Stimulated activated CD4-positive, alpha-beta T cell treated with anti-CD3 and anti-CD28 coated beads, TNF-alpha, amount 100 ng/mL, for 24 hours (primary cell): ENCODE measurements at places on chromosomes 11 and 22.

GRCh38 chr11:64058494-64058893 is 22.8 kb downstream of the FLRT1 start:
- DNase-seq, result no peak

DNA sequence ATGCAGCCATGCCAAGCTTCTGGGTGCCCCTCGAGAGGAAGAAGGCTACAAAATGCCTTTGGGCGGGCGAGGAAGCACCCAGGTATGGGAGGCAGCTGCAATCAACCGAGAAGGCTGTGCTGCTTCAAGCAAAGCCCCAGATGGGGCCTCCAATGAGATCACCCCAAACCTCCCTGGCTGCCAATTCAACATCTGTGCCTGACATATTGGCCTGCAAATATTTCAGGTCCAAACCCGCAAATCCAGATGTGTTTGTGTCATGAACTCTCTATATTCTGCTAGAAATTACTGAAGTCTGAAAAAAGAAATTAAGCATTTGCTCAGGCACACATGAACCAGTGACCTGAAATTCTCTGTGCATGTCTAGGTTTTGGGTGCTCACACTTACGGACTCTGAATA is 78.8 kb upstream of the RCN1 start:
- DNase-seq, result no peak

GRCh38 chr22:47696776-47697175 is 934.3 kb downstream of the TBC1D22A start:
- no peak for DNase-seq

- DNase-seq, result no peak
These were observed 1120.9 kb upstream of the CCDC90B start for GRCh38 chr11:84407091-84407490.

DNA sequence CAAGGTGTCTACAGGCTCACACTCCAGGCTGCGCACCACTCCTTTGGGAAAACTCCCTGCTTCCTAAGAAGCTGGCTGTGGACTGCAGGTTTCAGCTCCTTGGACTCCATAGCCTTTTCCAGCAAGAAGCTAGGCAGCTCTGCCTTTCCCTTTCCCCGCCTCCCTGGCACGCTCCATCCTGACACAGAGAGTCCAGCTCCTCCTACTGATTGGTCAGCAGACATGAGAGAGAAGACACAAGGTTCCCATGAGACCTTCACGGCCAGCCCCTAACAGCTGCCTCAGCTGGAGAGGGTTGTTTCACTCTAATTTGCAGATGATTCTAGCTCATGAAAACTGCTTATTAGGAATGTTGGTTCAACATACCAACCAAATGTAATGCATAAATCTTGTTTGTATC is 27.6 kb downstream of the TENM4 start:
- no peak for DNase-seq

DNA sequence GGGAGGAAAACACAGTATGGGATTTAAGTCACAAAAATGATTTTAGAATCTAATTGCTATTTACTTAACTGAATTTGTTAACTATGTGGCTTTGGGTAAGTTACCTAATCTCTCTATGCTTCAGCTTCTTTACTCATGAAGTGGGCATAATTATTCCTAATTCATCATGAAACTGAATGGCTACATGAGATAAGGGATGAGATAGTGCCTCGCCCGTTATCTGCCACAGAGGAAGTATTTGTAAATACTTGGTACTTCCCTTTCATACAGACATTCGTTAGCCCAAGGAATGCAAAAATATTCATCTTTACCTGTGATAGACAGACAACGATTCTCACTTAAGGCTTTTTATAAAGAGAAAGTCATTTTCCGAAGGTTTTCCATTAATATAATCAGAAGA is 221.2 kb upstream of the BLID start:
- no peak for DNase-seq

DNA sequence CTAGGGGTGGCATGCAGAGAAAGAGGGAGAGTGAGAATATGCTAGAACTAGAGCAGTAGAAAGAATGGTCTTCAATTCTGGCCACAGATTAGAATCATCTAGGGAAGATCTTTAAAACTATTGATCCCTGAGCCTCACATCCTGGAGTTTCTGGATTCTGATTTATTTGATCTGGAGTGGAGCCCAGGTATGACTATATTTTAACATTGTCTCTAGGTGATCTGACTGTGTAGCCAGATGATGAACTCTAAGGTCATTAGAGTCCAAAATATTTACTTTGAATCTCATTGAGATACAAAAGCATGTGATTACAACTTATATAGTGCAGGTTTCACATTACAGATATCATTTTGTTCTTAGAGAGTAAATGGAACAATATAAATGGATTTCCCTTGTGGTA is 79.7 kb downstream of the FDX1 start:
- no peak for DNase-seq

GRCh38 chr11:420054-420910 is 5.5 kb upstream of the SIGIRR start:
- DNase-seq, result no peak

DNA sequence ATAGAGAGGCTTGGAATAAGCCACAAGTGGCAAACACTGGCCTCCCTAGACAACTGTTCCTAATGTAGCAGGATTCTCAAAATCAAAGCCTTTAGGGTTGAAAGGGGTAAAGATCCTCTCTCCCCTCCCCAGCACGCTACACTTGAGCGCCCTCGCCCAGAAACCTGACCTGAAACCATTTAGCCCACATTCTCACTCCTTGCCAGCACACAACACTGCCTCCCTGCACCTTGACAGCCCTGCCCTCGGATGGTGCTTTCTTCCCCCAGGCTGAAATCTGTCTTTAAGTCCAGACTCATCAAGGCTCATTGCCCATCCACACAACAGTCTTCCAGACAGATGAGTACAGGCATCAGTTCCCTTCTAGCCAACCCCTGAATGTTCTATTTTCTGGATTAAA is 26.5 kb downstream of the CWC15 start:
- DNase-seq, result no peak

GRCh38 chr11:103794262-103794661 is 242.2 kb upstream of the DDI1 start:
- DNase-seq, result no peak

- DNase-seq, result no peak
These were observed 8.7 kb downstream of the MED19 start for GRCh38 chr11:57703341-57703740.

- DNase-seq, result no peak
These were observed 7.3 kb upstream of the OR52W1 start for GRCh38 chr11:6191742-6192141.

GRCh38 chr11:46335890-46336562 is 11.2 kb upstream of the DGKZ start:
- DNase-seq, result no peak

DNA sequence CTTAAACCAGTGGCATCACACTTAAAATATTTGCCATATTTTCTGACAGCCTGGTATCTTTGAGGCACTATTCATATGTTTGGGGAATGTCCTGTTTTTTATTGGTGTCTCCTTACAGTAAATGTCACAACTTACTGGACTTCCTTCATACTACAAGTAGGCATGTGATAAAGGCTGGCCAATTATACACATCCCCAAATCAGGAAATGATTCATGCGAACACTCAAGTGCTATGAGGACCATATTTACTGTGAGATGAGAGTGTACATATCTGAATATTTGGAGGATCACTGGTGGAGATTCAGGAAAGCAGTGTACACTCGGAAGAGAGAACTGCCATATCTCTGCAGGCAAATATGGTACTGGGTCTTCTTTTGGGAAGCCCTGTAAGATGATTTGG is 913.8 kb upstream of the CHORDC1 start:
- DNase-seq, result no peak

GRCh38 chr11:18012122-18012905 is 533 bp downstream of the SERGEF start:
- DNase-seq, result no peak

DNA sequence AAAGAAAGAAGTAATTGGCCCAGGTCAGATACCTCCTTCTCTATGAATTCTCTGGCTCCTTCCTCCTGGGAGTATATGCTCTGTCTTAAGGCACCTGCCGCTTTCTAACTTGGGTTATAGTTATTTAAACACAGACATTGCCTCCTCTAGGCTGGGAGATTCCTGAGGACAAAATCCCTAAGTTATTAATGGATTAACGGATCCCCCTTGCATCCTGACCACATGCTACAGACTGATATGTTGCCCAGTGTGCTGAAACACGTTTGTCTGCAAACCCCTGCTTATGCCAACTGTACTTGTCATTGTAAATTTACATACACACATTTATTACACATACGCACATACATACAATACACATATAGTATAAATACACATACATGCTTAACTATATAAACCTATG is 35.3 kb downstream of the PACSIN2 start:
- no peak for DNase-seq

- no peak for DNase-seq
These were observed 32.2 kb upstream of the AQP11 start for GRCh38 chr11:77557553-77557952.

- no peak for DNase-seq
These were observed 5.8 kb downstream of the PLEKHB1 start for GRCh38 chr11:73652046-73652730.

DNA sequence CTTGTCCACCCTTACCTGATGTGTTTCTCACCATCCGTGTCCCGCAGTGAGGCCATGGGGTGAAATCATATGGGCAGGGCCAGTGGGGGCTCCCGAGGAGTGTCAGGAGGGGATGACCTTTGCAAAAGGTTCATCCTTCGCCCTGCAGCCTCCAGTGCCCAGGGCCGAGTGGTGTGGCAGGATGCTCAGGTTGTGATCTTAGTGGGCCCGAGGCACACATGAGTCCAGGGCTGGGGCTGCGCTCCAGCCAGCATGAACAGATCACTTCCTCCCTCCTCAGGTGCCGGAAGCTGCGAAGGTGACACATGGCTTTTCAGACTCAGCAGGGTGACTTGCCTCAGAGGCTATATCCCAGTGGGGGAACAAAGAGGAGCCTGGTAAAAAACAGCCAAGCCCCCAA is 2.8 kb upstream of the FKBP2 start:
- DNase-seq, result no peak

DNA sequence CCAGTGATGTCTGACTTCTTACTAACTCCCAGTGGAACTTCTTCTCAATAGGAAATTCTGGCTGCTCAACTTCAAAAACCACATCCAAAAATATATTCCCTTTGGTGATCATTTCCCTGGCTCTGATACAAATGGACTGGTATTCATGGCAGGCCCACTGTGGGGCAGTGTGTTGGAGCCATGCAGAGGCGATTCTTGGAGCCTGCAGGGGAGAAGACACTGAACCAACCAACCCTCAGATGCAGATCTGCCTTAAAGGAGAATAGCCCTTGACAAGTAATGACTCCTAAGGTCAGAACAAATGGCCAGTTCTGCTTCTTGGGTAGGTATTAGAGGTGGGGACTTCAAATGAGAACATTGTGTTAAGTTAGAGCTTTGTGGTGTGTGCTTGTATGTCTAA is 12.2 kb downstream of the OR4D9 start:
- DNase-seq, result no peak

GRCh38 chr11:104136861-104137260 is 27.1 kb downstream of the PDGFD start:
- no peak for DNase-seq
